ENCODE measurements at places on chromosomes 7 and 10.

DNA sequence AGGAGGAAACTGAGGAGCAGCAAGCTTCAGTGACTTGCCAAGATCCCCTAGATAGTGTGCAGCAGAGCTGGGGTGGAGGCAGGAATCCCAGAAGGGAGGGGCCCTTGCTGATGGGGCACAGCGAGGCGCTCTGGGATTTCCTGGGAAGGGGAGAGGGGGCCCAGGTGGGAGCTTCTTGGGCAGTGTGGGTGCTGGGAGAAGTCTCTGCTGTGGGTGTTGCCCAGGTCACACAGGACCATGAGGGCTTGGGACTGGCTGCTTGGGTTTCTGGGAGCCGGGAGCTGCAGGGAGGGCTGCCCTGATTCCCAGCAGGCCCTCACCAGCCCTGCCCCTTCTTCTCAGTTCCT is 55.2 kb downstream of the TSPAN15 start:
- DNase-seq, result no peak

- DNase-seq, result no peak
Measured at GRCh38 chr7:94450044-94450697, 55.5 kb downstream of the COL1A2 start.

- DNase-seq, result no peak
Measured at GRCh38 chr10:454860-455259, 234.6 kb downstream of the DIP2C start.

- no peak for DNase-seq
Measured at GRCh38 chr10:74451127-74451829, 300.3 kb downstream of the ADK start.

- DNase-seq, result no peak
Measured at GRCh38 chr7:36880108-36880507, 155.8 kb upstream of the AOAH start.

Measured in cardiac septum (tissue), 1 donor.